ENCODE measurements at places on chromosomes 12 and 14.

- DNase-seq = no peak
Measured at GRCh38 chr12:86456776-86457175, 200.6 kb upstream of the MGAT4C start.

DNA sequence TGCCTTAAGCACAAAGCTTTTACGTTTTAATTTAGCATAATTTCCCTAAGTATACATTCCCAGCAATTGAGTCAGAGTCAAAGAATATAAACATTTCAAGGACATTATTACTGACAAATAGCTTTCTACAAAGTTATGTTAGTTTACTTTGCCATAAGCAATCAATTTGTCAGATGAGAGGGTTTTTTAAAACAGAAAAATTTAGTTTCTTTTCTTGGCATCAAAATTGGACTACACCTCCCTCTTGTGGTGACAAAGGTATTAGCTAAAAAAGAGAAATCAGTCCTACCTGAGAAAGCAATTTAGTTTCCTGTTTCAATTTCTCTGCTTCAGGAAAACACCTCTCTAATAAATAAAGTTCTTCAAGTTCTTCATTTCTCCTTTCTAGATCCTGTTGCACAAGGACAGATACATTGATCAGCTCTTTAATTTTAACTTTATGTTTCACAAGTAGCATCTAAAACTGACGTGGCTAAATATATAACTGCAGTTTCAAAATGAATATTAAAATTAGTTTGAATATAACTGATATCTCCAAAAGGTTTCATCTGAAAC lies 39.9 kb downstream of the DNAI7 start:
- peak; percentile 6 for DNase-seq

DNA sequence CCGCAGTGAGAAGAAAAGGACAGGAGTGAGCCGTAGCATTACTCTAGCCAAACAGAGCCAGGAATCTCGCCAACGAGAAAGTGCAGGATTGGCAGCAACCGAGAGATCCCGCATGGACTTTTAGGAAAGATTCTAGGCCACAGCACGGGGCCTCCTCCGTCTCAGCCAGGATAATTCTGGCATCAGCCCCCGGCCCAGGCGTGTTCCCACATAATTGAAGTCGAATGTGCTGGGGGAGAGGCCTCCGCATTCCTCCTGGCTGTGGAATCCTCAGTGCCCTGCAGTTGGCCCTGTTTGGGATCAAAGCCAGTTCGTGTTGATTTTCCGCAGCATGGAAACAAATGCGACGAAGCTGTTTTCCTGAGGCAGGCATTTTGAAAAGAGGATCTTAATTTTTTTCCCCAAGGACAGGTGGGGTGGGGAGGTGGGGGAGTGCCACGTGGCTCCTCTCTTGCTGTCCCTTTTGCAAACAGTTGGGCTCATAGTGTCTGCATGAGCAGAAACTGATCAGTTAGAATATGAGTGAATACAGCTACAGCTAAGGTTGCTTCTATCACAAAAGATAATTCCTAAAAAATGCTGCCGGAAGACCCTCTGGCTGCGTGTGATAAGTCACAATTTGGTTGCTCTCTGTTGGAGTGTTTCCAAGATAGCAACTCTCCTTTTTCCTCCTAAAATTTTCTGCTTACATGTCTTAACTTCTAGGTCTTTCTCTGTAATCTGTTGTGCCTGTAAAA lies 37.3 kb upstream of the ATXN2 start:
- peak; percentile 52 for DNase-seq

DNA sequence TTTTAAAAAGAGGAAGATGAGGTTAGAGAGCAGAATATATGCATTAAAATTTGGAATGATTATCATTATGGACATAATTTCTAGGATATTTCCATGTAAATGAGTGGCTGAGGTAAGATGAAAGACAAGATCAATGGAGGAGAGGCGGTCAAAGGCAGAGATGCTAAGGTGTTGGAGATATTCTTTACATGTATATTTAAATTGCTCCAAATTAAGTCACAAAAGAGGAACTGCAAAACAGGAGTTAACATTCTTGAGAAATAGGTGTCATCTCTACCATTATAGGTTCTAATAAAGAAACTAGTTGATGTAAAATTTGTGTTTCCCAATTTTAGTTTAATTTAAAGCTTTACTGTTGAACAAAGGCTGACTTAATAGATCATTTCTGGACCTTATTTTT lies 268.5 kb upstream of the PPFIA2 start:
- DNase-seq = no peak

GRCh38 chr14:36947362-36947761 lies 225.0 kb downstream of the SLC25A21 start:
- no peak for DNase-seq

- no peak for DNase-seq
Measured at GRCh38 chr12:128801879-128802391, 21.8 kb downstream of the SLC15A4 start.

- no peak for DNase-seq
Measured at GRCh38 chr12:111467857-111468241, 62.1 kb downstream of the SH2B3 start.

- no peak for DNase-seq
Measured at GRCh38 chr12:16100206-16100605, 177.3 kb downstream of the SLC15A5 start.

DNA sequence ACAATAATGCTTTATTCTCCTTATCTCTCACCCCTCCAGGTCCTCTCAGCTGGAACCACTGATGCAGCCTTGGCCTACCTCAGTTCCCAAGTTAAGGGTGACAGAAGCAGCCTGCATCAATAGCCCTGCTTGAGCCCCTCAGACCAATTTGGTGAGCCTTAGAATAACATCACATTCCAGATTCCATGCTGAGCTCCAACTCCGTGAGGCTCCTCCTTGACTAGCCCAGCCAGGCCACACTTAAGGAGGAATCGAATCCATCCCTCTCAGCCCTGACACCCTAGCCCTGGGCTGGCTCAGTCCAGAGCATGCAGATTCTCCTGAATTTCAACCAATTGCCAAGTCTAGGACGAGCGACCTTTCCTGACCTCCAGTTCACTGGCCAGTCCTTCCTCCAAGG lies 91.1 kb downstream of the ARMH4 start:
- DNase-seq = no peak

- DNase-seq = no peak
Measured at GRCh38 chr12:40336573-40337199, 111.9 kb downstream of the LRRK2 start.

DNA sequence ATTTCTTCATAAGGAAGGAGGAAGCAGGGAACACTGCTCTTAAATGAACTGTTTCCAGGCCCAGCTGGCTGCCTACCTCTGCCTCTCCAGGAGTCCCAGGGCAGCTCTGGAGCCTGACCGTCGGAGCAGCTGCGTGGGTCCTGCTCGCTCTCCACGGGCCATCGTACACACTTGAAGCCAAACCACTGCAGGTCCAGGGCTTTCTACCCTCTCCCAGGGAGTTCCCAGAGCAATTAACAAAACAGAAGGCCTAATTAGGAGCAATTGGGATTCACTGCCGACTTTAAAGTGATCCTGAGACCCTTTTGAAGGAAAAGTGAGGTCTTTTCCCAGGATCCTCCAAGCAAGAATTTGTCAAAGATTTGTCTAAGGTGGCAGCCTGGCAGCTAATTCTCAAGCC lies 76.9 kb downstream of the OTX2 start:
- DNase-seq = no peak

DNA sequence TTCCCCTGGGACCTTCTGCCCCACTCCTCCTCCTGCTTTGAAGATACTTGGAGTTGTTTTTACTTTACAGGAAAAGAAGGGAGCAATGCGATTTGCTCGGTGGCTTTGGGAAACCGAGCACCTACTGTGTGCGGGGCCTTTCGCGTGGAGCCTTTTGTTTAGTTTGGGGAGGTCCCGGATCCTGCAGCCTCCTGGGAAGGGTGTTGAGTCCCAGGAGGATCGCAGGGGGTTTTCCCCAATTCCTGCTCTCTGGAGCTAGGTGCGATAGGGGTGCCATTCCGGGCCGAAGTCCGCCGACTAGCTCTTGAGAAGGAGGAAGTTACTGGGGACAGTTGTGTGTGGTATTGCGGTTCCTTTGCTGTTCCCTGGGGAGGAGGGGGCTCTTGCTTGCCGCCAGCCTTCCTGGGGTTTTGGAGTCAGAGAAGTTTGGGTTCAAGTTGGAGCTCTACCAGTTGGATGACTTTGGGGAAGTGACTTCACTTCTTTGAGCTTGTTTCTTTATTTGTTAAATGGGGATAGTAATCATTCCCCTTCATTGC lies 1.1 kb downstream of the BRI3BP start:
- no peak for DNase-seq

DNA sequence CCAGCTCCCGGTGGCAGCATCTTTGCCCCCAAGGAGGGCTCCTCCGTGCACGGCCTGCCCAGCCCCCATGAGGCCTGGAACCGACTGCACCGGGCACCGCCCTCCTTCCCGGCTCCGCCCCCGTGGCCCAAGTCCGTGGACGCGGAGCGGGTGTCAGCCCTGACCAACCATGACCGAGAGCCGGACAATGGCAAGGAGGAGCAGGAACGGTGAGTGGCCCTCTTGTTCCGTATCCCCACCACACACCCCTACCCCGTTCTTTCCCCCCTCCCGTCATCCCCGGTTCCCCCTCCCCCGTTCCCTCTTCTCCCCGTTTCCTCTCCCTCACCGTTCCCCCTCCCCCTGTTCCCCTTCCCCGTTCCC lies 28.3 kb downstream of the LRCOL1 start:
- DNase-seq = no peak

DNA sequence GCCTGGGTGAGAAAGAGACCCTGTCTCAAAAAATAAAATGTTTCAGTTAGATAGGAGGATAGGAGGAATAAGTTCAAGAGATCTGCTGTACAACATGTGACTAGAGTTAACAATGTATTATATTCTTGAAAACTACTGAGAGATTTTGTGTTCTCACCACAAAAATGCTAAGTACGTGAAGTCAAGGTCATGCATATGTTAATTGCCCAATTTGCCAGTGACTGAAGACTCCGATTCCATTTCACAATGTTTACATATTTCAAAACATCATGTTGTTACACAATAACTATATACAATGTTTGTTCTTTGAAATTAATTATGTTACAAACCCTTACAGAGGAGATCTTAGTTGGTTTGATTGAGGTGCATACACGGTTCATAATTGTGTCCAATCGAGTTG lies 52.1 kb downstream of the SLC15A4 start:
- no peak for DNase-seq

GRCh38 chr12:108379823-108380222 lies 40.7 kb upstream of the CMKLR1 start:
- DNase-seq = no peak

DNA sequence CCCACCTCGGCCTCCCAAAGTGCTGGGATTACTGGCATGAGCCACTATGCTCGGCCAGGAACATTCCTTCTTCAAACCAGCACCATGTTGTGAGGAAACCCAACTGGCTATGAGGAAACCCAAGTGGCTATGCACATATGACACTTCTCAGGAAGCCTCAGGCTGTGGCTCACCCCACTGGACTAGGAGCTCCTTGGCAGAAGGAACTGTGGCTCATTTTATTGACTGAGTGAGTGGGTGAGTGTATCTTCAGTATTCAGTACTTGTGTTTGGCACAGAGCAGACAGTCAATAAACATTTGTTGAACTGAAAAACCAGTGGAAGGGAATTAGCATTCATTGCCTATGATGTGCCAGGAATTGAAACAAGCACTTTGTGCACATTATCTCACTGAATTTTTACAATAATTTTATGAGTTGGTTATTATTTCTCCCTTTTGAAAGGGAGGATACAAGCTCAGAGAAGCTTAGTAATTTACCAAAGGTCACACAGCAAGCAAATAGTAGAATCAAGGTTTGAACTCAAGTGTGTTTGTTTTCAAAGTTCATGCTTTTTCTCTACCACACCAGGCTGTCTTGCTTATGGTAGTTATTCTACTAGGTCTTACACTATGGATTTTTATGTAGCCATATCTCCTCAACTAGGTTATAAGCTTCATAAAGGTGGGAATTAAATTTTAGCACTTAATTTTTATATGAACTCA lies 121.6 kb downstream of the VEZT start:
- DNase-seq = no peak

DNA sequence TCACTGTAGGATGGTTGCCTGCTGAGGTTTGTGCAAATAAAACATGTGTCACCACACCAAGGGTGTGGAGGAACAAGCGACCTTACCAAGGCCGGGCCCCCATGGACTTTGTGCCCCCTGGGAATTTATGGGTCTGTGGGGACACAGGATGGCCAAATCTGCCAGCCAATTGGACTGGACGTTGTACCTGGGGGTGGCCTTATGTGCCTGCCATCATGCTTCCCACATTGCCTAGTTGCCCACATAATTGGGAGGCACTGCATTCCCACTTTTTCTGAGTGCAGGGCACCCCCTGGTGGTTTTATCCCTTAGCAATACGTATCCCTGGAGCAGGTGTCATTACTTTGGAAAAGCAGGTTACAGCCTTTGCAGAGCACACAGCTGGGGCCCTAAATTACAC lies 92.6 kb upstream of the TMPO start:
- no peak for DNase-seq
